ENCODE measurements at places on chromosomes 2 and 18.

DNA sequence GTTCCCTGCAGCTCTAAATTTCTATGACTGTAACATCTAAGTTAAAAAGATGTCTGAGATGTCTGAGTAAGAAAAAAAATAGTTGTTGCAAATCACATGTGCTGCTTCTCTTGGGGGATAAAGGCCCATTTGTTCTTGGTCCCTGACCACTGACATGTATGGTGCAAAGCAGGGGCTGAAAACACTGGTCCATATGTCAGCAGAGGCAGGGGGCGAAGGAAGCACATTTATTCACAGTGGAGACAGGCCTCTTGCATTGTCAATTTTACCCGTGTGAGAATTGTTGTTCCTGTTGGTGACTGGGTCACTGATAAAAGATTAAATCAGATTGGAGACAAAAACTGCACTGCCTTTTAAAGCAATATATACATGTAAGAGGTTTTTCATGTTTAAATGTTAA is 38.8 kb downstream of the PRKCE start:
- no peak overlapping the region for H3K4me3 ChIP-seq
- no peak for DNase-seq
- no peak overlapping the region for H3K27ac ChIP-seq
- no peaks in the 10 kb centered on the region for H3K36me3 ChIP-seq

GRCh38 chr18:51523671-51524070 is 326.2 kb upstream of the MEX3C start:
- H3K27ac ChIP-seq = no peak overlapping the region
- no peak overlapping the region for H3K4me3 ChIP-seq
- H3K4me1 ChIP-seq = no peaks in the 10 kb centered on the region
- no peak for DNase-seq
- no peaks in the 10 kb centered on the region for H3K36me3 ChIP-seq
- no peaks in the 10 kb centered on the region for H3K27me3 ChIP-seq

- H3K4me1 ChIP-seq = peaks cover 4% of the 10 kb centered on the region
- no peak overlapping the region for H3K27ac ChIP-seq
- no peak overlapping the region for H3K4me3 ChIP-seq
- H3K27me3 ChIP-seq = no peaks in the 10 kb centered on the region
These were observed 5.9 kb upstream of the GRHL1 start for GRCh38 chr2:9945596-9945995.

GRCh38 chr18:1045658-1046057 is 141.0 kb downstream of the ADCYAP1 start:
- no peak for DNase-seq
- H3K36me3 ChIP-seq = no peaks in the 10 kb centered on the region
- H3K4me3 ChIP-seq = no peak overlapping the region

DNA sequence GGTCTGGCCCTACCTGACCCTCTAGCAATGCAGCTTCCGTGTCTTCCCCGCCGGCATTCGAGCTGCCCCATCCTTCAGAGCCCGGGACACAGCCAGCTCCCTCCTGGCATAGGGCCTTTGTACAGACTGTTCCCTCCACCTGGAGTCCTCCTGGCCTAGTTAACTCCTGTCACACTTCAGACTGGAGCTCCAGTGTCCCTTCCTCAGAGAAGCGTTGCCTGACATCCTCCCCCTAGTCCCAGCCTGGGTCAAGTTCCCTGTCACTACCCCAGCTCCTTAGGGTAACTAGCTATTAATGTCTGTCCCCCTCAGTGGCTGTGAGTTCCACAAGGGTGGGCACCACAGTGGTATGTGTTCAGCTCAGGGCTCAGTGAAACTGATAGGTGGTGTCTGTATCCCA is 45.5 kb upstream of the LOXHD1 start:
- H3K4me1 ChIP-seq = no peaks in the 10 kb centered on the region
- no peak overlapping the region for H3K27ac ChIP-seq
- H3K27me3 ChIP-seq = peaks cover 11% of the 10 kb centered on the region
- no peak overlapping the region for H3K4me3 ChIP-seq
- no peak for DNase-seq

DNA sequence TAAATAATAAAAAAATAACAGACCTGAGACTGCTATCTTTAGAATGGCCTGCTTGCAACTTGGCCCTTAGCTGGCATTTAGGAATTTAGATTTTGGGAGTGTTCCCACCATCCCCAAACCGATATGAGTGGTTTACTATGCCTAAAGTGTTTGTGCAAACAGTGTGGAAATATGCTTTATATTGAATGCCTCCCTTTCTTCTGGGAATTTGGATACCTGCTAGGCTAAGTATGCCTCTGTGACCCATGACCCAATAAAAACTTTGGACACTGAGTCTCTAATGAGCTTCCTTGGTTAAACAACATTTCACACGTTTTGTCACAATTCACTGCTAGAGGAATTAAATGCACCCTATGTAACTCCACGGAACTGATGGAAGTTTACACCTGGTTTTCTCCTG is 73.2 kb downstream of the BMPR2 start:
- DNase-seq = no peak
- H3K4me3 ChIP-seq = no peak overlapping the region
- no peaks in the 10 kb centered on the region for H3K4me1 ChIP-seq
- no peak overlapping the region for H3K27ac ChIP-seq

Measured in DND-41 (cell line).